ENCODE measurements at places on chromosomes 5 and 9.

GRCh38 chr5:42631241-42631640 is 125.4 kb upstream of the CCDC152 start:
- no peak for DNase-seq

- DNase-seq = peak; percentile 81
These were observed 929 bp downstream of the SH3PXD2B start for GRCh38 chr5:172453206-172453985.

GRCh38 chr9:79812507-79813257 is 240.9 kb downstream of the TLE4 start:
- DNase-seq = no peak

DNA sequence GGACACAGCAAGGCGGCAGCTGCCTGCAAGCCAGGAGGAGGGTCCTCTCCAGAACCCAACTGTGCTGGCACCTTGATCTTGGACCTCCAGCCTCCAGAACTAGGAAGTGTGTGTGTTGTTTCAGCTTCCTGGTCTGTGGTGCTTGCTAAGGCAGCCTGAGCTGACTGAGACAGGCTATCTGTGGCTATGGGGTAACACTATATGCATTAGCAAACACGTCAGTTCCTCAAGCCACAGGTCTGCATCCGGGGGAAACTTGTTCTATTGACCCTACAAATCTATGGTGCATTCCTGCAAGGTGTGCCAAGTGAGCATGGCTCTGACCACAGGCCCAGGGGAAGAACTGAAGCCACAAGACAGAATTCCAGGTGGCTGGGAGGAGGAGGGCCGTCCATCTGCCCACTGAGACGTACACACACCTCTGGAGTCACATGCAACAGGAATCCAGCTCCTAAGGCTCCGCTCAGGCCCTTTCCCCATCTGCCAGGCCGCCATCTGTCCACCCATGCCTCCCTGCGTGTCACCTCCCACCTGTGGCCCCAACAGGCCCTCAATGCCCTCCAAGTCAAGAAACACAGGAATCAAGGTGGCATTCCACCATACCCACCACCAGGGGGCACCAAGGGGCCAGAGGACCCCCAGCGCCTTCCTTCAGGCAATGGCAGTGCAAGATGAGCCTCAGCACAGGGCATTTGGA is 174.9 kb downstream of the ROR2 start:
- peak; percentile 62 for DNase-seq

GRCh38 chr5:9149988-9150387 is 395.9 kb downstream of the SEMA5A start:
- DNase-seq = no peak

DNA sequence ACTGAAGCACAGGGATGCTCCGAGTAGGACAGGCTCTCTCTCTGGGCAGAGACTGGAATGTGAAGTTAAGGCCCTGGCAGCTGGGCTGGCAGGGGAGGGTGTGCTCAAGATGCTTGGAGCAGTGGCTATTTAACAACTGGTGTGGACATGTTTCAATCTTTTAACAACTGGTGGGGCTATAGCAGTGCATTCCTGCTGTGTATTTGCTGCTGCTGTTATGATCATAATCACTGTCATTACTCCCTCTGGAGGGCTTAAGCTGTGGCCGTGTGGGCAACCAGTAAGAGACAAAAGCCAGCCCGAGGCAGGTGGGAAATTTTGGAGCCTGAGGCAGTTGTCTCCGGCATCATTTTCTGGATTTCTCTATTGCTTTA is 33.3 kb upstream of the PTGS1 start:
- DNase-seq = no peak

- DNase-seq = peak; percentile 12
These were observed at the start of gene CTNND2 for GRCh38 chr5:11904265-11904906. Gene CTNND2 (minus strand): TSS chr5:11904446. CDS start chr5:11903853, 593 bp downstream.

GRCh38 chr5:175821790-175822211 is 49.6 kb upstream of the CPLX2 start:
- no peak for DNase-seq

DNA sequence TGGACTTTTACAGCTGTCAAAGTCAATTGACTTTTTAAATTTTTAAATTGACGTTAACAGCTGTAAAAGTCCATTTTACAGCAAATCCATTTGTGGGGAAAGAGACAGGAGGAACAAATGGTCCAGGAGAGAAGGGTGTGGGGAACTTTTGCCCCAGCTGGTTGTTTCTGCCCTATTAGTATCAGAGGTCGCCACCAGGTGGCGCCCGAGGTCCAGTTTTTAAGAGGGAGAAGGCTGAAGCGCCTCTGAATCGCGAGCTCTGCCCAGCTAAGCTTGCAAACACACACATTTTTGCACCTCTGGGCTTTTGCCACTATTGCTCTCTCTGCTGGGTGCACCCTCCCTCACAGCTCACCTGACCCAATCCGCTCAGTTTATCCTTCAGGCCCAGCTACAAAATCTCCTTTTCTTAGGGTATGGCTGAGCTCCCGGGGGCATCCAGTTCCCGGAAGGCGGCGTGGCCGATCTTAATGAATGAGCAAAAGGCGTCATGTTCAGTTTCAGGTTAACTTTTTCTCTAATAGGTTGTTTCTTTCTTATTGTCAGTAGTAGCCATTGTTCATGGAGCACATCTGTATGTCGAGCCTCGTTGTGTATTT is 6.3 kb upstream of the TTLL11 start:
- DNase-seq = peak; percentile 93

DNA sequence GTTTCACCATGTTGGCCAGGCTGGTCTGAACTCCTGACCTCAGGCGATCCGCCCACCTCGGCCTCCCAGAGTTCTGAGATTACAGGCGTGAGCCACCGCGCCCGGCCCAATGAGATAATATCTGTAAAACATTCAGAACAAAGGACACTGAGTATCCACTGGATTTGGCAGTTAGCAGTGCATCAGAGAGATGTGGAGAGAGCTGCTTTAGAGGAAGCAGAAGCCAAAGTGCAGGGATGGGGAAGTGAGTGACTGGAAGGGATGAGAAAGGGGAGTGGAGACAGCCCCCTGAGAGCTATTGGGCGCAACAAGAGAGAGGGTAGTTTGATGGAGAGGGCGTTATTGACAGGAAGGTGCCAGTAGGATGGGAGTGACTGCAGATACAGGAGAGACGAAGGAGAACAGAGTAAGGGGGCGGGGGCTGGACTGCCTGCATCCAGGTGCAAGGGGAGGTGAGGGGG is 157.5 kb upstream of the SHB start:
- no peak for DNase-seq

DNA sequence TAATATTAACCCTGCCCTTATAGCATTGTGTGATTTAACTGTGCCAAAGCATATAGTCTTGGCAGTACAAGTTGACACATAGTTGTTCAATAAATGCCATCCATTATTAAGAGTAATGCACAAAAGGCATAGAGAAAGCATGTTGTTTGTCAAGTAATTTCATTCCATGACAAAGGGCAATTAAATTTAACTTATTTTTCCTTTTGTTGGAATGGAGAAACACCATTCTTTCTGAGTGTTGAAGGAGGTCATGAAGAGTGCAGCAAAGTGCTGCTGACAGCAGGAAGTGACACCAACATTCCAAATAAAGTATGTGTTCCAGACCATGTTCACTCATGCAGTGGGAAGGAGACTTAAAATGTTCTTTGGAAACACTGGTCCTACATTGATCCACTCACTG is 29.1 kb downstream of the ANKDD1B start:
- peak; percentile 44 for DNase-seq

- no peak for DNase-seq
These were observed 135.7 kb downstream of the CACNA1B start for GRCh38 chr9:138013273-138013672.

DNA sequence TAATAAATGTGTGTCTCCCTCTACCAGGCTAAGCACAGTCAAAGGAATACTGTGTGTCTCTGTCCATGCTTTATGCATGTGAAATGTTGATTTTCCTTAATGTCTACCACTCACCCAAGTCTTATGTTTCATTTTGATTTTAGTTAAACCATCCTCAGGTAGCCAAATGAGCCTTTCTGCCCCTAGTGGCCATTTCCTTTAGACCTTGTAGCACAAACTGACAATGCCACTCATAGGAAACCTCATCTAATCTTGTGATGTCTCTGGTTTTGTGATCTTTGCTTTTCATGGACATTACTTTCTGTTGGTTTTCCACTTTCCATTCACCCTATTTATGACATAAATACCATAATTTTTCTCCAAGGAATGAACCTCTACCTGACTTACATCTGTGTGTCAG is 820.8 kb downstream of the MAT2B start:
- no peak for DNase-seq

GRCh38 chr5:151721812-151722391 is 35.2 kb upstream of the SPARC start:
- DNase-seq = no peak

DNA sequence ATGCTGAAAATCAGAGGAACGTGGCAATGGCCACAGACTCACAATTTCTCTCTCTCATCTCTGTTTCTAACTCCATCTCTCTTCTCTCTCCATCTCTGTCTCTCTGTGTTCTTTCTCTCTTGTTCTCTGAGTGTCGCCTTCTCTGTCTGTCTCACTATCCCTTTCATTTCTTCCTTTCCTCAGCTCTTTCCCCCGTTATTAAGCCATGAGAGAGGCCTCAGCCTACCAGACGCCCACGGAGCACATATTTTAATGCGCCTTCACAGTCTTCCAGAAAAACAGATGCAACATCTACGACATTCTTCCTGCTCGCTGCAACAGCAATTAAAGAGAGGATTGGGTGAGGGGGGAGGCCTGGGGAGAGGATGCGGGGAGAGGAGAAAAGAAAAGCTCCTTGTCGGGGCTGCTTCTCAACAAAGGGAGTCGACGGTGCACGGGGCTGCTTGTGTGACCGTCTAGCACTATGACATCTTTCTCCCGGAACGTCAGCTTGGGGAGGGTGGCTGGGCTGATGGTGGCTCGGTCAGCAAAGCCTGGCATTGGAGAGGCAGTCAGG is 37.7 kb upstream of the NEURL1B start:
- peak; percentile 26 for DNase-seq

GRCh38 chr5:14118551-14119320 is 24.4 kb upstream of the TRIO start:
- DNase-seq = no peak

GRCh38 chr5:56523790-56524575 is 290.9 kb upstream of the ANKRD55 start:
- DNase-seq = no peak

DNA sequence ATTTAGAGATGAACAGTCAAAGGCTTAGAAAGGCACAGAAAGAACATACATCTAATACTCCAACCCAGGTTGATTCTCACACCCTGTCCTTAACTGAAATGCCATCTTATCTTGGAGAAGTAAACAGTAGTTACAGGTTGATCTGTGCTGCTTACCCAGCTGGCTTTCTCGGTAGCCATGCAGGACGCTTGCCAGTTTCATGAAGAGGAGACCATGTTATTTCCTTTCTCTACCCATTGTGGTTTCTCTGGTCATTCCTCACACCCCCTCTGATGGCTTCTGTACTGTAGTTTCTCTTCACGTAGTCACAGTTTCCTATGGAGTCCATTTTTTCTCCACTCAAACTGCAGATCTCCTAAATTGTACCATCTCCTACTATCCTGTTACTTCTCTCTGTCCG is 206.0 kb downstream of the SGCD start:
- no peak for DNase-seq

- DNase-seq = peak; percentile 91
These were observed 68.1 kb downstream of the GDNF start for GRCh38 chr5:37771731-37772130.

GRCh38 chr9:86601697-86602096 is 247.5 kb upstream of the TUT7 start:
- no peak for DNase-seq

- DNase-seq = peak; percentile 22
These were observed 18.1 kb downstream of the SAR1B start for GRCh38 chr5:134614450-134615085.

GRCh38 chr9:137228506-137228967 is 1.2 kb downstream of the RNF224 start:
- no peak for DNase-seq

DNA sequence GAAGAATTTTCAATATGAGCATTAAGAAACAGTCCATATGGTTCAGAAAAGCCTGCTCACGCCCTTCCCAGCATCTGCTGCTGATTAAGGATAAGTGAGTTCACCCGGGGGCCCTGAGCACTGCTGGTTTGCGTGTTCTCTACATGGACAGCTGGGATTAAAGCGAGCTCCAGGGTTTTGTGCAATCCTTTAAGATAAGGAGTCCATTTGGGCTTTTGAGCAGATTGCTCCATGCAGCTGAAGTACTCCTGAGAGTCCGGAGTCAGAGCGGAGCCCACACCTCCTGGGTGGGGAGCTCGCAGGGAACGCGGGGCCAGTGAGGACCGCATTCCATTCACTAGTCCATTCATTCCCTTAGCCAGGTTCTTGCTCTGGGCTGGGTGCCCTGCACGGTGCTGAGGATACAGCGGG is 149.3 kb upstream of the COL5A1 start:
- peak; percentile 99 for DNase-seq

DNA sequence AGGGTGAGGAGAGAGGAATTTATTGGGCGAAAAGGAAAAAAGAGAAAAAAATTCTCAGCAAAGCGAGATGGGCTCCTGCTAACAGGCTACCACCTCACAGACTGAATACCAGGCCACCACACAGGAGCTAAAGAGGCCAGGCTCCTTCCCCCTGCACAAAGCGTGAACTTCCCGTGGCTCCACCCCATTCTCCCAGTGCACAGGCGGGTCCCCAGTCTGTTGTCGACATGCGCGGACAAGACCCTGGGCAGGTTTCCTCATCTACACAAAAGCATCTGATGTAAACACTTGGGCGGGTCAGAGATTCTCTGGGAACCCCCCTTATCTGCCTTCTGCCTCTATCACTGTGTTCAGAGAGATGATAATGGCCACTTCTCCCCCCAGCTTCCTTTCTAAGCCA is 34.2 kb downstream of the IL31RA start:
- no peak for DNase-seq

DNA sequence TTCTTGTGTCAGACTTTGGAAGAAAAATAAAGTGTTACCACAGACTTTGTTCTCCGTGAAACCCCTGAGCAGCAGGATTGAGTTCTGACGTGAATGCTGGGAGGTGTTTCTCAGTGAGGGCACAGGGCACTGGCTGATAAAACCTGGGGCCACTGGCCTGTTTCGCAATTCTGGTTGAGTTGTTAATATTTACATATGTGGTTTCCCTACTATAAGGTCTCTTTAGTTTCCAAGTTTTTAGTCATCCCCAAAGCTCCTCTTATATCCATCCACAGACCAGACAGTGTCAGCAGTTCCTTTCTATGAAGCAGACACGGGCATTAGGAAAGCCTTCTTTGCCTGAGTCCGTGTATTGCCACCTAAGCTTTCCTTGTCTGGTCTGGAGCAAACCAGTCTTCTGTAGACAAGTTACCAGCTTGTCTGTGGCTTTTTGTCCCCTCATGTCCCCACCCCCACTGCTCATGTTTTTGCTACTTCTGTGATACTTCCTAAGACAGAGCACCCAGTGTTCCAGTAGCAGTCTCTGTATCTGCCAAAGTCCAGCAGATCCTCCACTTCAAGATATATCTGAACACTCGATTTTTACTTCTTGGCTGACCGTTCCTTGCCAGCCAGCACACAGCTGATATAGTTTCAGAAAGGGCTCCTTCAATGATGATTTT is 42.0 kb downstream of the ACO1 start:
- peak; percentile 73 for DNase-seq

DNA sequence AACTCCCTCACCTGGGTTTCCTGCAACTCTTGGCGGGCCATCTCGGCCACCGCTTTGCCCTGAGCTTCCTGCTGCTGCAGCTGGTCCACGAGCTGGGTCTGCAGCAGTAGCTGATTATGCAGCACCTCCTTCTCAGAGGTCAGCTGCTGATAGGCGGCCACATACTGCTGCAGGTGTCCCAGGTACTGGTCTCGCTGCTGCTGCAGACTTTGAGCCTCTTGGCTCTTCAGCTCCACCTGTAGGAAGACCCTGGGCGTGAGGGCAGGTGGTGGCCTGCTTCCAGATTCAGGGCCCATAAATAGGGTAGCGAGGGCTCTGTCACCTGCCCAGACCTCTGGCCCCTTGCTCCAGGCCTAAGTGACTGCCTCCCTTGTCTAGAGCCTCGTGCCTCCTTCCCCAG is 16.7 kb downstream of the GOLGA2 start:
- no peak for DNase-seq
